ENCODE measurements at places on chromosomes 6 and 20. TPM values are rescaled to one million over a fixed set of nuclear protein-coding genes. Genes with fewer than 3 reads are reported as not detected.

DNA sequence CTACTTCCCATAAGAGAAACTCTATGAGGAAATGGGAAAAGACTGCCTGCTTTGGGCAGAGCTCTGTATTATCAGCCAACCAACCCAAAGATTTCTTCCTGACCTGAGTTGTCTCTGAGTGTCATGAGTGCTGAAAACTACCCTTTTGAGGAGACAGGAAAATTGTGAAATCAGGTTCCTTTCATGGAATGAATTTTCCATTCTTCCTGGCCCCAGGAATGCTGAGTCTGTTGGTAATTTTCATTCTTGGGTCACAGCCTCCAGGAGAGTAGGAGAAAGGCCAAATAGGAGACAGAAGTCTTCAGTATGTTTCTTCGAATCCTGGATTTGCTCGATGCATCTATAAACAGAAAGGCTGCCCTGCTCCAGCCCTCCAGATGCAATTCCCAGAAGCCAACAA is 53.6 kb downstream of the SCML4 start:
- peaks cover 3% of the 10 kb centered on the region for H3K4me1 ChIP-seq
- no peaks in the 10 kb centered on the region for H3K36me3 ChIP-seq
- H3K4me3 ChIP-seq = no peak overlapping the region
- H3K27ac ChIP-seq = no peak overlapping the region
- DNase-seq = no peak

- no peak for DNase-seq
- no peak overlapping the region for H3K27ac ChIP-seq
- no peak overlapping the region for H3K4me3 ChIP-seq
- H3K4me1 ChIP-seq = no peaks in the 10 kb centered on the region
- no peaks in the 10 kb centered on the region for H3K36me3 ChIP-seq
- H3K27me3 ChIP-seq = no peaks in the 10 kb centered on the region
These were observed 56.1 kb upstream of the FOXC1 start for GRCh38 chr6:1553562-1554083.

DNA sequence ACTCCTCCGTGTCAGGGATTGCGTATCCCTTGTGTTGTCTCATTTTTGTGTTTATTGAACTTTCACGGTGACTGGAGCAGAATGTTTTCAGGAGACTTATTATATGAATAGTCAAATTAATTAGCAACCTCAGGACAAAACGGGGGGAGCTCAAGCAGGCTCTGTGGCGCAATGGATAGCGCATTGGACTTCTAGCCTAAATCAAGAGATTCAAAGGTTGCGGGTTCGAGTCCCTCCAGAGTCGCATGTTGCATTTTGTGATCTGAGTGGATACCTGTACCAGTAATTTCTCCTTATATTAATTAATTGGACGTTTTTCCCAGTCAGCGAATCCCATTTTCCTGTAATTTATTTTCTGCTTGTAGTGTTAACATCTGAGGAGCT is 89.1 kb upstream of the ZNF184 start:
- H3K4me3 ChIP-seq = peak overlapping the region; percentile 34
- DNase-seq = no peak
- H3K36me3 ChIP-seq = peaks cover 3% of the 10 kb centered on the region
- peaks cover 10% of the 10 kb centered on the region for H3K4me1 ChIP-seq

DNA sequence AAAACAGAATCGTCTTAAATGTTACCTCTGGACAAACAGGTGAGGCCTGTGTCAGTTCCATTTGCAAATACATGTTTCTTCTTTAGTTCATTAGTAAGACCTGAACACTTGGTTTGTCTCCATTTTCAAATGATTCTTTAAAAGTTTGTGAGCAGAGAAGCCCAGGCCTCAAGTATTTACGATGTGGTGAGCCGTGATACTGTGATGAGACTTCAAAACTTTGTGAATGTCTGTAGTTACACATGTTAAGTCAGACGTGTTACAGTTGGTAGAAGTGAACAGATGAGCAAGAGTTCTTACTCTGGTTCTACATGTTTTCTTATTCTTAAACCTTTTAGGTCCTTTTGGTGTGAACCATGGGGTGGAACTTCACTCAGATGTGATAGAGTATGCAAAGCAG is 8.5 kb downstream of the PCMTD2 start:
- no peaks in the 10 kb centered on the region for H3K27me3 ChIP-seq
- peaks cover 5% of the 10 kb centered on the region for H3K36me3 ChIP-seq
- H3K4me1 ChIP-seq = peaks cover 22% of the 10 kb centered on the region
- no peak for DNase-seq
- no peak overlapping the region for H3K27ac ChIP-seq

DNA sequence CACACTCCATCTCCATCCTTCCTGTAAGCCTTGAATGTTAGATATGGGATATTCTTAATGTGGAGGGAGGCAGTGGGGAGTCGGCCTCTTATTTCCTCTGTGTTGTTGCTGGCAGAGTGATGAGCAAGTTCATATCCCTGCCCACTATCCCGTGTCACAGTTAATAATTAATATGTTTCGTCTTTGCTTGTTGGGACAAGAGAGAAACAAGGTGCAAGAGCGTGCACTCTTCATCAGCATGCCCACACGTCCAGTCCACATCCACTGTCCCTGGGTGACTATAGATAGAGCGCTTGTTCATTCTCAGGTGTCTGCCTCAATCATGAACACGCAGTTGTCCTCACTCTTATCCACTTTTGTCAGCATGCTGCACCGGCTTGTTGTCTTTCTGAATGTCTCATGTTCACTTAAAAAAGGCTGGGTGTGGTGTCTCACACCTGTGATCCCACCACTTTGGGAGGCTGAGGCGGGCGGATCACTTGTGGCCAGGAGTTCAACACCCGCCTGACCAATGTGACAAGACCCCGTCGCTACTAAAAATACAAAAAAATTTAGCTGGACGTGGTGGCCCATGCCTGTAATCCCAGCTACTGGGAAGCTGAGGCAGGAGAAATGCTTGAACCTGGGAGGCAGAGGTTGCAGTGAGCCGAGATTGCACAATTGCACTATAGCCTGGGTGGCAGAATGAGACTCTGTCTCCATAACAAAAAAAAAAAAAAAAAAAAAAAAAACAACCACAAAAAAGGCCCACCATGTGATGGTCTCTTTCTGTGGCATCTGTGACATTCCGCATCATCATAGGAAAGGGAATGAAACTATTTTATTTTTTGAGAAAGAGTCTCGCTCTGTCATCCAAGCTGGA is 34.2 kb downstream of the PPP1R3G start:
- H3K27ac ChIP-seq = no peak overlapping the region
- no peaks in the 10 kb centered on the region for H3K4me1 ChIP-seq
- no peak for DNase-seq
- H3K36me3 ChIP-seq = peaks cover 2% of the 10 kb centered on the region
- H3K27me3 ChIP-seq = no peaks in the 10 kb centered on the region

C6orf118 gene
- 8.2 TPM for total RNA-seq

TRAPPC3L gene
- total RNA-seq = not detected

GRCh38 chr20:1905009-1905408 is 9.8 kb downstream of the SIRPA start:
- no peaks in the 10 kb centered on the region for H3K27me3 ChIP-seq
- no peak for DNase-seq
- H3K27ac ChIP-seq = no peak overlapping the region
- no peaks in the 10 kb centered on the region for H3K36me3 ChIP-seq

Data from neural crest cell (in vitro differentiated cells).